Suprapubic skin (tissue), 4 donors: ENCODE measurements at places on chromosomes 6 and 20. TPM values are rescaled to one million over a fixed set of nuclear protein-coding genes. Genes with fewer than 3 reads are reported as not detected.

DNA sequence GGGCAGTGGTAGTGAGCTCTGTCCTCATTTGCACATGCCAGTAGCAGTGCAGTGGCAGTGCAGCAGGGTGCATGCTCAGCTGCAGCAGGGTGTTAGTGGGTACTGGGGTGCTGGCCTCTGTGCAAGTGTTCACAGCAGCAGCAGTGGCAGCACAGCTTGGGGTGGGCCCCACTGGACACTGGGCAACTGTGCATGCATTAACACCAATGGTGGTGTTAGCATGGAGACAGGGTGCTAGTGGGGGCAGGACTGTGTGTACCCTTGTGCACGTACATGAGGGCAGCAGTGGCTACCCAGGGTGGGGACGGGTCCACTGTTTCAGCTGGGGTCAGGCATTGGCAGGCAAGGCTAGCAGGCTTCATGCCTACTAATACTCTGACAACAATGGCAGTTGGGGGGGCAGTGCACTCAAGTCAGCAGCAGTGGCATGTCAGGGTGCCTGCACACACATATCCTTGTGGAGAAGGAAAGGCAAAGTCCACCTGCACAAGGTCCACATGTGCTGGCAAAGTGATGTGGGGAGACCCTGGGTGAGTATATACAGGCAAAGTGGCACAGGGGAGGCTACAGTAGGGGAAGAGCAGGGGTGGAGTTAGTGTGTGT, 60.2 kb downstream of the UNC5CL start:
- no peak for DNase-seq

DNA sequence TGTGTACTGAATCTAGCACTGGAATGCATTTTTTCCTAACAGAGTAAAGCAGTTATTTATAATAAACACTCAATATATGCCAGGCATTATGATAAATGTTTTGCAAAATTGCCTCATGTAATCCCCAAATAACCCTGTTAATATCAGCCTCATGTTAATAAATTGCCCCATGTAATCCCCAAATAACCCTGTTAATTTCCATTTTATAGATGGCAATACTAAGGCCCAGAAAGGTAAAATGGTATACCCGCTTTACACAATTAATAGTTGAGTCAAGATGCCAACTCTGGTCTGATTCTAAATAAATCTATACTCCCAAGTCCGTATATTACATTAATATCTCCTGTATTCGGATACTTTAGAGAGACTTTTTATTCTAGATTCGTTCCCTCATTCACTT, 6.3 kb downstream of the MYB start:
- no peak for DNase-seq

GRCh38 chr6:41658636-41659035, 20.4 kb downstream of the MDFI start:
- no peak for DNase-seq

GRCh38 chr6:22529866-22530265, 39.5 kb upstream of the HDGFL1 start:
- no peak for DNase-seq

The PLN gene
- total RNA-seq, result 11.2 TPM

The ZBTB2 gene
- 12.4 TPM for total RNA-seq

The NHLRC1 gene
- total RNA-seq, result 7.9 TPM

The OARD1 gene
- 29.2 TPM for total RNA-seq
